G401 (cell line): ENCODE measurements at places on chromosomes 7 and 10.

GRCh38 chr10:18178854-18179483, 38.7 kb downstream of the CACNB2 start:
- no peak for DNase-seq

- DNase-seq = no peak
These were observed 44.5 kb downstream of the LANCL2 start for GRCh38 chr7:55409482-55410225.

DNA sequence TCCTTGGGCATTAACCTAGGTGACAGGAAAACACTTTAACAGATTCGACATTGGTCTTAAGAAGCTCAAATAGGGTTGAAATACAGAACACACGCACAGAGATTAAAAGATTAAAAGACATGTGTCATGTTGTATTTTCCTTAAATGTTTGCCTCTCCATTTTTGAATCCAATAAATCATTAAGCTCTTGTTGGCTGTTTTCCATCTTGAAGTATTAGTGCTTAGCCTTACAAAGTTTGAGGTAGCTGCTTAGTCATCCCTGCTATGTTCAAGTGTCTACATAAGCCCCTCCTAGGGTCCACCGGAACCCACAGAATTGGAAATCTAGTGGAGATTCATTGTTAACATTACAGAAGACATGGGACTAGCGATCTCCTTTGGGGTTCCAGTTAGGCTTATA, 12.7 kb upstream of the GJD4 start:
- no peak for DNase-seq

GRCh38 chr10:31524460-31524859, 205.4 kb downstream of the ZEB1 start:
- no peak for DNase-seq

DNA sequence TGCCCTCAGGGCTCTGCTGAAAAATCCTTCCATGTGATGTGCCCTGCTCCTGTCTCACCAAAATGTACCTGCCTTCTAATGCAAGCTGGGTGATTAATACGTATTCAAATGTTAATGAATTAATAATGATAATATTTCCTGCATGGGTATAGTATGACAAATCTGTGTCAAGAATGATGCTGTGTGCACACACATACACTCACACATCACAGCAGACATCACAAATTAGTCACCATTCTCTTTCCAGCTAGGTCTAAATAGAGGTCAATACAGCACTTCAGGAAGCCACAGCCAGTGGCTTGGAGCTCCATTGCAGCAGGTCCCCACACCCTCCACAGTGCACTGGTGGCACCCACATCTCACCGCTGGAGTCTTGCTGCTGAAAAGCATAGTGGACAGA, 681.2 kb upstream of the NRP1 start:
- no peak for DNase-seq

- DNase-seq = no peak
These were observed 81.6 kb upstream of the PFKP start for GRCh38 chr10:2985729-2986232.

- no peak for DNase-seq
These were observed 62.0 kb downstream of the KIAA1549 start for GRCh38 chr7:138919216-138919615.

- DNase-seq = no peak
These were observed 8.9 kb downstream of the DENND11 start for GRCh38 chr7:141693082-141693481.

GRCh38 chr10:121356183-121356582, 242.1 kb downstream of the FGFR2 start:
- no peak for DNase-seq

DNA sequence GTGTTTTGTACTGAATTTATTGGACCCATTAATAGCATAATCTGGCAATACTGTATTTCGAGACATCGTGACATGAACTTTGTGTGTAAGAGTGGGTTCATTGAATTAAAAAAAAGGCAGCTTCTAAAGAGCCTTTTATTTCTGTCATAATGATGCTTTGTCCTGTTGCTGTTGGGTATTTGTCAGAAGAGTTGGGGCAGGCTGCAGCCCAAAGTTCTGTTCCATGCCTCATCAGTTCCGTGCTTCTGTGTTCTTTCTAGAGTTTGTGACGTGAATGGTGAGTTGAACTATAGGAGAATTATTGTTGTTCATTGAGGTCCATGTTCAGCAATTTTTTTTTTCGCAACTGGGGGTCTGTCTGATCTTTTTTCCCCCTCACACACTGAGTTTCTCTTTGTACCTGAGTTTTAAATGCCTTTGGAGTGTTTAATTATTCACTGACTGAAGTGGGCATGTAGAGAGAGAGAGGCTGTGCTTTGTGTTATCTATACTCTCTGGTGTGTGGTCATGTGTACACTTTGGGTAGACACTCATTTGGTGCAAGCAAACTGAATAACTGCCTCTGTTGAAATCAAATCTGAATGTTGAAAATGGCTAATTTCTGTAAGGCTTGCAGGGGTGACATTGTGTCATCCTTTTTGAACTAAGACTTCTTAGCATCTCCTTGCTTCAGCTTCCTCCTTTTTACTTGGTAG, 69.8 kb downstream of the ADD3 start:
- no peak for DNase-seq
